ENCODE measurements at places on chromosomes 6 and 20.

- no peak for DNase-seq
Observed at GRCh38 chr6:48206091-48206490, 95.1 kb upstream of the PTCHD4 start.

GRCh38 chr6:112827793-112828192 lies 480.7 kb downstream of the RFPL4B start:
- DNase-seq, result no peak

DNA sequence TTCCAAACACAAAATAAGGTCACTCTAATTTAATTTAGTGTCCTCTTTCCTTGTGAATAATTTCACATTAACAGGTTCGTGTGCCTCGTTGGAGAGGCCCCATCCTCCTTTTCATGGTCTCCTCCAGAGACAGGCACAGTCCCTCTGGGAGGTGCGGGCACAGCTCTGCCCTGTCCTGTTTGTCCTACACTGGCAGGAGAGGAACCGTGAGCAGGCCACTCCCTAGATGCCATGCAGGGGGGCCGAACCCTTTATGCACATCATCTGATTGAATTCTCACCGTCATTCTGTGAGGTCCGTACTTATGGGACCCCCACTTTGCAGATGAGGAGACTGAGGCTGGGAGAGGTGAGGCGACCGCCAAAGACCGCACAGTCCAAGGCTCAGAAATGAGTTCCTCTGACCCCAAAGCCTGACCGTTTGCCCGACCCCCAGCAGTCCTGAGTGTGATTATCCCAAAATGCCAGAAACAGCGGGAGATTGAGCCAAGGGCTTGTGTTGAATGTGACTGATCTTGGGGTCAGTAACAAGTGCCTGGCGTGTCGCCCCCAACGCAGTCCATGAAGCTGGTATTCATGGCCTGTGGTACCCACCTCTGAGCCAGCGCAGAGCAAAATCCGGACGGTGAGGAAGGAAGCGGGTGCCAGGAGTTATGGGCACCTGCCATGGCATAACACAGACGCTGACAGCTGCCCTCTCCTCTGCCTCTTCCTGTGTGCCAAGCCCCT lies 43.5 kb downstream of the PMEPA1 start:
- no peak for DNase-seq

- DNase-seq, result no peak
Observed at GRCh38 chr6:37280162-37280887, 22.4 kb upstream of the TMEM217 start.

GRCh38 chr6:34916348-34916967 lies 27.4 kb downstream of the ANKS1A start:
- no peak for DNase-seq

DNA sequence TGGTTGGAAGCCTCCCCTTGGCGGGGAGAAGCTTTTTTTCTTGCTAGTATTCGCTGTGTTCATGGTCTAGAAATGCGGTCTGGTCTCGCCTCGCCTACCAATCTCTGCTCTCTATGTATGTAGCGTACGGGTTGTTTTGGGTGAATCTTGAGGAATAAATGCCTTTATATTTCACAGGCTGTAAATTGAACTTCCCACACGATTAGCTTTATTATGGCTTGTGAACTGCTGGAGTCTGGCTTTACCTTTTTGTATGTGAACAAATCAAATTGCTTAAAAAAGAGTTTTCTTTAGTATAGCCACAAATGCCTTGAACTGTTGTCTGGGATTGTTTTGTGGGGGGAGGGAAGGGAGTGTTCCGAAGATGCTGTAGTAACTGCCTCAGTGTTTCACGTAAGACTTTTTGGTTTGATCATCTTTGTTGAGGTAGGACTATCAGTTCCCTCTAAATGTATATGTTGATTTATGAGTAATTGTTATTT lies 2.2 kb downstream of the INSM1 start:
- DNase-seq, result no peak

DNA sequence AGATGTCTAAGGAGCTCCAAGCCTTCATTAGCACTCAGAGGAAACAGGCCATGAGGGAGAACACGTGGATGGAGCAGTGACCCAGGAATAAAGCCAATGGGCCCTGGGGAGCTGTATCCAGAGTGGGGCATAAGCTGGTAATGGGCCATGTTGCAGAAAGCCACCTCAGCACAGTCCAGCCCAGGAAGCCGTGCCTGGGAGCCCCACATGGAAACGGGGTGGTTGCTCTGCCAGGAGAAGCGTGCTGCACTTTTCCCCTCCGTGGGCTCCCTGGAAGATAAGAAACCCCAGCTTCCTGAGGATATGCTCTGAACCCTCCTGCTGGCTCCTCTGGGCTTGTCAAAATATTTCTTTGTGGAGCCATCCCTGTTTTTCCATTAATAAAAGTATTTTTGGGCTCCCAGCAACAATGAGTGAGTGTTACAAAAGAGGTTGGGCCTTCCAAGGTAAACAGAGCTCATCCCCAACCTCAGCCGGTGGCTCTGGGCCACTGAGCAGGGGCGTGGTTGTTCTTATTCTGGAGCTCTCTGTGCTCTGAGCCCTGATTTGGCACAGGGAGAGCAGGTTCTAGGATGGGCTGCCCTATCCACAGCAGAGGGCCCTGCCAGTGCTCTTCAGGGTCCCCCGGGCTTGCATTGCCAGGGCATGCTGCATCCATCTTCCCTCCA lies 31.2 kb upstream of the NFATC2 start:
- DNase-seq, result no peak

DNA sequence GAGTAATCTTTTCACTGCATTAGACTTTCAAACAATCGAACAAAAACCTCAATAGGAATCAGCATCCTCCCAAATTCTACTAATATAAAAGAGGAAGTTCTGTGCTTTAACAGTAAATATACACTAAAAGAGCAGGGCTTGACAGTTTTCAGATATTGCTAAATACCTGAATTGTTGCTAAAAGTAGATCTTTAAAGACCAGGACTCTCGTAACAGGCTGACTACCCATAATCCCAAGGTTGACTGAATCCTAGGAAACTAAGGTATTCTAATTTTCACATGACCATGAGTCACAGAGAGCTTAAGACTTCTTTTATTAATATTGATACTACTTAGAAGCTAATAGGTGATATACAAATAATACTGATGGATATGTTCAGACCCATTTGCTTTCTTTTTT lies 10.1 kb downstream of the CD164 start:
- no peak for DNase-seq

- DNase-seq, result no peak
Observed at GRCh38 chr6:80433010-80433672, 326.7 kb downstream of the BCKDHB start.

DNA sequence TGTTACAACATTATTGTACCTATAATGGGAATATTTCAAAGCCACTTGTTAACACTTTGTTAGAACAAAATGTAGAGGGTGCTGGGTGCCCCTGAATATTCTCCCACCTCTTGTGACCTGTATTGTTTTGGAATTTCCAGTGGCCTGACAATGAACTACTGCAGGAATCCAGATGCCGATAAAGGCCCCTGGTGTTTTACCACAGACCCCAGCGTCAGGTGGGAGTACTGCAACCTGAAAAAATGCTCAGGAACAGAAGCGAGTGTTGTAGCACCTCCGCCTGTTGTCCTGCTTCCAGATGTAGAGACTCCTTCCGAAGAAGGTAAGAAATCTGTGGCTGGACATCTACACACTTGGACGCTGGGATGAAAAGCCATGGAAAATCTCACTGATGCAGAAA lies 28.9 kb downstream of the PLG start:
- DNase-seq, result no peak

- DNase-seq, result no peak
Observed at GRCh38 chr6:145865175-145865574, 50.6 kb upstream of the FBXO30 start.
